Activated T-helper 17 cell treated with anti-CD3 and anti-CD28 coated beads, Interleukin-2, amount 50 U/mL, for 72 hours (primary cell): ENCODE measurements at places on chromosomes 7 and 10. TPM values are rescaled to one million over a fixed set of nuclear protein-coding genes. Genes with fewer than 3 reads are reported as not detected.

Gene SOSTDC1
- total RNA-seq = not detected

Gene TRPV5
- not detected for total RNA-seq

Gene FKBP14
- total RNA-seq = 9.1 TPM

Gene CLDN3
- not detected for total RNA-seq

Gene LRIT1
- total RNA-seq = not detected

Gene PNLIPRP2
- total RNA-seq = not detected

Gene ZNF479
- total RNA-seq = not detected

Gene PDAP1
- total RNA-seq = 73.7 TPM

Gene SYNPO2L
- total RNA-seq = not detected

Gene SLC26A3
- total RNA-seq = not detected

Gene CACNB2
- total RNA-seq = not detected

Gene ZC3HAV1L
- total RNA-seq = 32.4 TPM

Gene CTAGE15
- total RNA-seq = 0.56 TPM

Gene SSC4D
- 0.50 TPM for total RNA-seq

Gene SVOPL
- not detected for total RNA-seq

Gene FAM13C
- total RNA-seq = not detected

Gene SFTPA2
- not detected for total RNA-seq

Gene TMEM196
- total RNA-seq = not detected

Gene PRKCQ
- 35.3 TPM for total RNA-seq

Gene ITGB1
- 125 TPM for total RNA-seq

Gene OPALIN
- total RNA-seq = not detected

Gene RADIL
- 0.56 TPM for total RNA-seq

Gene ALOX5
- total RNA-seq = 4.0 TPM

Gene HOXA2
- total RNA-seq = not detected

Gene CDC14C
- total RNA-seq = not detected

Gene SPDYE8
- total RNA-seq = not detected

Gene OPN1SW
- total RNA-seq = not detected

Gene ZP3
- 3.4 TPM for total RNA-seq

Gene SPDYE2B
- total RNA-seq = not detected

Gene CAMK2B
- total RNA-seq = 1.0 TPM

Gene MSS51
- 4.9 TPM for total RNA-seq

Gene FAM221A
- total RNA-seq = 8.3 TPM

Gene HMX2
- not detected for total RNA-seq

Gene C10orf105
- total RNA-seq = 1.0 TPM

Gene VIPR2
- 1.2 TPM for total RNA-seq

Gene LGI1
- not detected for total RNA-seq

Gene ZNF503
- 0.13 TPM for total RNA-seq

Gene VAX1
- not detected for total RNA-seq

Gene POLD2
- 114 TPM for total RNA-seq

Gene NUTM2E
- 0.28 TPM for total RNA-seq

Gene ADAMTS14
- total RNA-seq = 0.19 TPM

Gene TMEM236
- total RNA-seq = 0.30 TPM

Gene ABHD11
- 21.2 TPM for total RNA-seq

Gene ERVW-1
- total RNA-seq = not detected

Gene PNLIPRP3
- total RNA-seq = not detected

Gene MYH16
- not detected for total RNA-seq

Gene GIMAP4
- total RNA-seq = 102 TPM

Gene BHLHA15
- not detected for total RNA-seq

Gene EGR2
- total RNA-seq = 5.5 TPM

Gene DPYSL4
- 23.5 TPM for total RNA-seq

Gene SEMA3A
- total RNA-seq = not detected

Gene AGMO
- not detected for total RNA-seq

Gene AGR2
- not detected for total RNA-seq

Gene TRIM74
- 1.5 TPM for total RNA-seq
